H9 (cell line): ENCODE measurements at places on chromosomes 6 and 20.
A peak's percentile ranks its signal among the peaks of the same experiment; 100 is the strongest.

DNA sequence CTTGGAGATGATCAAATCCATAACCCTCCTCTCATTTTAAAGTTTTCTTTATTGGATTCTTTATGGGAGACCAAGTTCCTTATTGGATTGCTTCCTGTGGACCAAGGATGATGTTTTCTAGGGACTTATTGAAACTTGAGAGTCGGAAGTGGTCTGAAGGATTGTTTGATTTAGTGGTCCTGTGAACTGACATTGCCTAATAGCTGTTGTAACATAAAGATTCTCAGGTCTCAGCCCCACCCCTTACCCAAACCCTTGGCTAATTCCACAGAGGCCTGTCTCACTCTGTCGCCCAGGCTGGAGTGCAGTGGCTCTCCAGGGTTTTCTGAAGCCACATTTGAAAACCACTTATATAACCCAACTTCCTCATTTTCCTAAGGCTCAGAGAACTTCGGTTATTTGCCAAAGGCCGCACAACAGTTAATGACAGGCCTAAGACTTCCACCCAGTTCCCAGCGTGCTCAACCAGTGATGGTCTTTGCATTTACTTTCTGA is 77.0 kb downstream of the ATXN1 start:
- DNase-seq = no peak

DNA sequence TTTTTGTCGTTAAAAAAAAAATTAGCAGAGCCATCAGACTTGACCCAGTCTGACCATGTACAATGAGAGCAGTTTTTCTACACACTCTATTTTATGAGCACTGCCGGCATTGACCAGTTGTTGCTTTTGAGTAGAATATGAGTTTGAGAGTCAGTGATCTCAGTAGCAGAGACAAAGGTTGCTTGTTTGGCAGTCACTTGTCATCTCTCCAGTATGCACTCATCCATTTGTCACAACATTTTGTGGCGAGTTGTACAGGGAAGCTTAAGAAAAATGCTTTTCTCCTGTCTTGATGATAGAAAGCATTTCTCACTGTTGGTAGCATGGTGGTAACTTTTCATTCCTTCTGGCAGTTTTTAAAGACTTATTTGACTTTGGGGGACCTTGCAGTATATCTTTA is 159.9 kb downstream of the MMS22L start:
- DNase-seq = no peak

GRCh38 chr20:55273149-55273548 is 732.2 kb downstream of the CBLN4 start:
- no peak for DNase-seq

GRCh38 chr6:110270165-110270564 is 88.0 kb downstream of the METTL24 start:
- DNase-seq = peak; percentile 55

DNA sequence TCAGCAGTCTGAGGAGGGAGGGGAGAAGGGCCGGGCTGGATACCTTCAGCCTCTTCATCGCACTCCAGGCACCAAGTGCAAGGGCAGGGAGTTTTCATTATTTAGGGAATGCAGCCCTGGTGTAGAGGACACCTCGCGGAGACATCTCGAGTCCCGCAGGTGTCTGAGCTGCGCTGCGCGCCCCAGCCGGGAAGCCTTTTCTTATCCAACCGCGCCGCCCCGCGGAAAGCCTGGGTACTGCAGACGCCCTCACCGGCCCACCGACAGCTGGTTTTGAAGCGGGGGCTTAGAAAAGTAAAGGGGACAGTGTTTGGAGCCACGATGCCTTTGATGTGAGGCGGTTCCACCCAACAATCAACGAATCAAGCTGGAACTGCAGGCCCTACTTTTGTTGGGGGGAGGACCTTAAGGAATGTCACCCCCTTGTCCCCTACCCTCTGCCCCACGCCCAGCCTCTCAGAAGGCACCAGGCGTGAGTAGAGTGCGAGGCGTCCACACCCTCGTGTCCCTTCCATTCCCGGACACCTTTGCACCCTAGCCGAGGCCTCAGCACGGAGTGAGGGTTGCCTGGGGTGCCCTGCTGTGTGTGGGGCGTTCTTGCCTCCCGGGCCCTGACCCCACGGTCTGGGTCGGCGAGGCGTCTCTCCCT is 8.6 kb downstream of the NKX2-2 start:
- DNase-seq = peak; percentile 81
